Activated effector memory CD4-positive, alpha-beta T cell treated with Interleukin-2 at 50 U/mL for 16 hours (primary cell): ENCODE measurements at places on chromosomes 16 and 17.

GRCh38 chr16:1982991-1983543, 926 bp upstream of the GFER start:
- DNase-seq: no peak

DNA sequence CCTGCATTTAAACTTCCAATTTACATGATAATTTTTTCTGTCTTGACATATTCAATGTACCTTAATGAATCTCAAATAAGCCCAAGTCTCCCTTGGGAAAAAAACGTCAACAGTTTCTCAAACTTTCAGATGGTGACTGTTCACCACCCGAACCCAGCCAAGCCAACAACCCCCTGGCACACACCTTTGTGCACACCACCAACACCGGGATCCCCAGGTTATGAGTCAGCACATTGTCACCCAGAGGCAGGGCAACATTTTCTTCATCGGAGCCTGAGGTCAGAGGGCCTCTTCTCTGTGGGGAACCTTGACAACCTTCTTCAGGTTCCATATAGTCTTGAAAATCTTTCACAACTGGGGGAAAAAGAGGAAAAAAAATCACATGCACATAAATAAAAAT, 15.5 kb downstream of the DYNC1LI2 start:
- DNase-seq: no peak

DNA sequence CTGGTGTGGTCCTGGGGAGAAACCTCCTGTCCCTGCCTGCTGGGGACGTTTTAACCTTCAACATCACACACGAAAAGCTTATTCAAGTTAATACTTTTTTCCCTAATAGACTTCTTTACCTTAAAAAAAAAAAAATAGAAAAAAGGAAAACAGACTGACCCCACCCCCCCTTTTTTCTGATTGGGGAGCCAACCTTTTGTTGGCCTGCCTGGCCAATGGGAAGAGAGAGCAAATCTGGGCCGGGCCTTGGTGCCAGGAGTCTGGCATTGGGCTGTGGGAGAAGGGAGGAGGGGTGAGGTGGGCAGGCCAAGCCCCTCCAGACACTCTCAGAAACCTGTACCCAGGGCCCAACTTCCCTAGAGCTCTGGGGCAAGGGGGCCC, 3.0 kb downstream of the CBX8 start:
- no peak for DNase-seq

- DNase-seq: peak; percentile 75
Measured at GRCh38 chr16:30893744-30894539, at the start of gene BCL7C. TSS of gene BCL7C (minus strand) at chr16:30894077. CDS start at chr16:30893944, 133 bp downstream.

GRCh38 chr17:71821511-71821910, 299.3 kb upstream of the SOX9 start:
- no peak for DNase-seq

DNA sequence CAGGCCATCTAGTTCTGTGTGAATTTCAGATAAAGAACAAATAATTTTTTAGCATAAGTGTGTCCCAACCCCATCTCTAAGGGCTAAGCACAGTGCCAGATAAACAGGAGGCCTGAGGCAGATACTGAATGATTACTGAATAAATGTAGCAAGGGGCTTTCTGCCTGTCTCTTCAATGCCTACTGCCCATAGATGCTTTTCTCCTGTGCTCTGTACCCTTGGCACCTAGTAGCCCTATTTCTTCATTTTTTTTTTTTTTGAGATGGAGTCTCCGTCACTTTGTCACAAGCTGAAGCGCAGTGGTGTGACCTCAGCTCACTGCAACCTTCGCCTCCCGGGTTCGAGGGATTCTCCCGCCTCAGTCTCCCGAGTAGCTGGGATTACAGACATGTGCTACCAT, 25.3 kb downstream of the IGFBP4 start:
- DNase-seq: no peak

- no peak for DNase-seq
Measured at GRCh38 chr17:81825841-81826466, 7.1 kb downstream of the MCRIP1 start.

DNA sequence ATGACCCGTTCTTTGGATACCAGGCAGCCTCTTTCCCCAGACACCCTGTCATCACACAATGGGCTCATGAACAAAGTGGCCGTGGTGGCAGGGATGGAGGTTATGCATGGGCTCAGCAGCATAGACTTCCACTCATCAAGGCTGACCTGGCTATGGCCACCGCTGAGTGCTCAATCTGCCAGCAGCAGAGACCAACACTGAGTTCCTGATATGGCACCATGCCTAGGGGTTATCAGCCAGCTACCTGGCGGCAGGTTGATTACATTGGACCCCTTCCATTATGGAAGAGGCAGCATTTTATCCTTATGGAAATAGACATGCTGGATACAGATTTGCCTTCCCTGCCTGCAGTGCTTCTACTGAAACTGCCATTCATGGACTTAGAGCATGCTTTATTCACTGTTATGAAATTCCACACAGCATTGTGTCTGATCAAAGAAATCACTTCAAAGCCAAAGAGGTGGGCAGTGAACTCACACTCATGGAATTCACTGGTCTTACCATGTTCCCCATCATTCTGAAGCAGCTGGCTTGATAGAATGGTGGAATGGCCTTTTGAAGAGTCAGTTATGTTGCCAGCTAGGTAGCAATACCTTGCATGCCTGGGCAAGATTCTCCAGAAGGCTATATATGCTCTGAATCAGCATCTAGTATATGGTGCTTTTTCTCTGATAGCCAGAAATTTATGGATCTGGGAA, 160.6 kb downstream of the PRKCB start:
- DNase-seq: no peak

GRCh38 chr16:1900452-1900774, 17.8 kb downstream of the HS3ST6 start:
- no peak for DNase-seq

DNA sequence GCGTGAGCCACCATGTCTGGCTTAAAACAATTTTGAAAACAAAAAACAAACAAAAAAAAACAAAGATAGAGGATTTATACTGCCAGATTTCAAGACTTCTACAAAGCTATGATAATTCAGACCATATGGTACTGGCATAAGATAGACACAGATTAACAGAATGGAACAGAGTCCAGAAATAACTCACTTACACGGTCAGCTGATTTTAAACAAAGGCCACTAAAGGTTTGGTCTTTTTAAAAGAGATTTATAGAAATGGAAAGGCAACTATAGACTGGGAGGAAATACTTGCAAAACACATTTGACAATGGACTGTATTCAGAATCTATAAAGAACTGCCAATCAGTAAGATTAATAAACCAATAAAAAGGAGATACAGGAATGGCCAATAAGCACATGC, 48.6 kb upstream of the MNT start:
- DNase-seq: no peak

GRCh38 chr16:27242398-27242797, 26.2 kb downstream of the NSMCE1 start:
- no peak for DNase-seq

GRCh38 chr16:28317040-28317880, 24.9 kb downstream of the SBK1 start:
- DNase-seq: peak; percentile 54

DNA sequence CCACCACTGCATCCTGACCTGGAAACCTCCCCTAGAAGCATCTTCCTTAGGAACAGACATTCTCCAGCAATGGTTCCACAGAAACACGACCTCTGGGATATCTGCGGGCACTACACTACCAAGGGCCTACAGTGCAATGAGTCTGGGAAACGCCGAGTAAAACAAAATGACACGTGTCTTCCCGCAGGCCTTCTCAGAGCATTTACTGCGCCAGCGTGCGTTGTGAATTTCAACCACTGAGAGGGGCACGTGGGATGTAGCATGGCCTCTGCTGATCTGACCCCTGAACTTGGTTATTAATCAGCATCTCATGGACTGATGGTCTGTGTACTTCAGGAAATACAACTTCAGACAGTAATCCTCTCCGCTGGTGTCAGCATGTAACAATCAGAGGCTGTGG, 173.0 kb downstream of the C16orf95 start:
- DNase-seq: no peak

DNA sequence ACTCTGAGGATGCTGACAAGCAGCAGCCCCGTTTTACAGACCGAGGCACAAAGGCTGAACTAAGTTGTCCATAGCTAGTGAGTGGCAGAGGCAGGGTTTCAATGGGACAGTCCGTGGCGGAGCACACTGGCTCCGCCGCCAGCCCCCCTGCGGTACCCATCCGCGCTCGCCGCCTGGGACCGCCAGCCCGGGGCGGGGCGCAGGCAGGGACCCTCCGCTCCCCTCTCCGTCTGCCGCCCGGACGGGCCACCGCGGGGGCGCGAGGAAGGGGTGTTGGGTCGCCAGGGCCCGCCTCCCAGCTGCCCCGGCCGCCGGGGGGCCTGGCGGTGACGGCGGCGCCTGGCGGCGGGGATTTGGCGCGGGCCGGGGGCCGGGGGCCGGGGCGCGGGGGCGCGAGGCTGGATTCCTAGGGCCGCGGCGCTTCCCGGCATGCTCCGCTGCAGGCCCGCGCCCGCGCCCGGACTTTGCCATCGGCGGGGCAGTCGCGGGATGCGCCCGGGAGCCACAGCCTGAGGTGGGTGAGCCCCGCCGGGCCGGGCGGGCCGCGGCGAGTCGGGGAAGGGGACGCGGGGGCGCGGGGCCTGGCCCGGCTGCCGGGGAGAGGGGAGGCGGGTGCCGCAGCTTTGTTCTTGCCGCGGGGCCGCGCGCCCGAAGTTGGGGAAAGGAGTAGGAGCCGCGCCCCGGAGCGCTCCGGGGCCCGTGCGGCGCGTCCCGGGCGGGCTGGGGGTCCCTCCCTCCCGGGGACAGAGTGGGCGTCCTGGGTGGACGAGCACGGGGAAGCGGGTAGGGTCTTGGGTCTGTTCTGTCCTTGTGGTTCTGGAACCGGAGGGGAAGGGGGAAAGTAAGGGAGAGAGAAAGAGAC, at the start of gene TMEM98:
TSS of gene TMEM98 (plus strand) at position 430 of the 862 bp plus-strand sequence. CDS start 3,376 bp downstream, outside the sequence.
- DNase-seq: no peak

DNA sequence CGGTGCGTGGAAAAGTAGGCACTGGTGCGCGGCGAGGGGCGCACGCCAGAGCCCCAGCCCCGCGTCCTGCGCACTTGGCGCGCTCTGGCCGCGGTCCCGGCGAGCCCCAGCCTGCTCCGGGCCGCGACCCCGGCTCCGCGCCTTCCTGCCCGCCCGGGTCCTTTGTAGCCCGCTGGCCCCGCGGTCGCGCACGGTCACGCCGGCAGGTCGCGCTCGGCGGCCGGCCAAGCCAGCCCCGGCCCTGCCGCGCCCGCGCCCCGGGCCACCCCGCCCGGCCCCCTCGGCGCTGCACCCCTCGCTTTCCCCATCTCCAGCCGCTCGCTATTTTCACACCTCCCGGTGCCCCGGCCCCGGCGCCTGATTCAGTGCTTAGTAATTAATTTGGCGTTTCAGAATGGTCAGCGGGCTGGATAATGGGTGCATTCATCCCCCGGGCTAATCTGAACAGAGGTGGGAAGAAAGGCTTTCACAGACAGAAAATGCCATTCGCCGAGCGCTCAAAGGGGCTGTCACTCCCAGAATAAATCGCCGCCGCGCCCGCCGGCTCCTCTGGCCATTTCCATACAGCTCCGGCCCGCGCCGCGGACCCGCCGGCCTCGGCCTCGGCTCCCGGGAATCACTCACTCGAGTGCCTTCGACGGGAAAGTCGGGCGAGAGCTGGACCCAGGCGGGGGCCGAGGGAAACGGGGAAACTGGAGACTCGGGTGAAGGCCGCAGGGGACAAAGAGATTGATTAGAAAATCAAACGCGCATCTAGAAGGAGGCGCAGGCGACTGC, 17.8 kb upstream of the NTN1 start:
- DNase-seq: no peak

GRCh38 chr17:19306160-19307111, 56.1 kb downstream of the B9D1 start:
- DNase-seq: peak; percentile 2

DNA sequence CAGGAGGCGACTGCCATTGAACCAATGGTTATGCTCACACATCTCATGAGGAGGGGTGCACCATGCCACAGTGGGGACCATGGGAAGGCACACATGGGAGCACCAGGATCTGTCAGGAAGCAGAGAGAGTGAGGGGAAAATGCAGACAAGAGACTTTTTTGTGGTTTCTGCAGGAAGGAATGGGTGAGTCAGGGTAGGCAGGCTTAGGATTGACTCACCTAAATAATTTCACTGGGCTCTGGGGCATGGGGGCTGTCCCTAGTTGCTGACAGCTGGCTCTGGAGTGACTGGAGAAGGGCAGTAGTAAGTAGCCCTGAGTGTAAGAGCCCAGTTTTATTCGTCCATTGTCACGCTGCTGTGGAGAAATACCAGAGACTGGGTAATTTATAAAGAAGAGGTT, 202.4 kb downstream of the AXIN2 start:
- DNase-seq: no peak

DNA sequence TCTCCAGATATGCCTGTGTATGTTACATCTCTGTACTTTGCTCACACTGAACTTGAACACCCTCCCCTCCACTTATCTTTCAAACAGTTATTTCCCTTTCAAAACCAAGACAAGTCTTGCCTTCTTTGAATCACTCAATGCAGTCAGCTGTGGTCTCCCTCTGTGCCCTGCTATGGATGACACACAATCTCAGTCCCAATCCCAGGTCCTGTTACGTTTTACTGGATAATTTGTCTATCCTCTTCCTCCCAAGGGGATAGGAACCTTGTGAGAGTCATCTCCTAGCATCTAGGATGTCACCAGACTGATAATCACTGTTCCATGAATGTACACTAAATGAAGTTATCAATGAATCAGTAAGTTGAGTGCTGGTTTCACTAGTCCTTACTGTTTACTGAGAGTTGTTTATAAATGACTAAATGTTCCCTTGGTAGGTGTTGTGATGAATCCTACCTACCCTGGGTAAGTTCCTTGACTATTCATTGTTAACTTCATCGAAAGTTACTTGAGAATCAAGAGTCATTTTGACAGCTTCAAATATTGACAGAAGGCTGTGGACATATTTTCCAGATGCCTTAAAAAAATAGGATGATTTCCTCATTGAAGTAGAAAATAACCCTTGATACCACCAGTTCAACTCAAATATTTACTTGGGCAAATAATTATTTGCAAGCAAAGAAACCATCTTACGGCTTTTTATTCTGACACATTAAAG, 244.9 kb downstream of the PRKCA start:
- DNase-seq: no peak

DNA sequence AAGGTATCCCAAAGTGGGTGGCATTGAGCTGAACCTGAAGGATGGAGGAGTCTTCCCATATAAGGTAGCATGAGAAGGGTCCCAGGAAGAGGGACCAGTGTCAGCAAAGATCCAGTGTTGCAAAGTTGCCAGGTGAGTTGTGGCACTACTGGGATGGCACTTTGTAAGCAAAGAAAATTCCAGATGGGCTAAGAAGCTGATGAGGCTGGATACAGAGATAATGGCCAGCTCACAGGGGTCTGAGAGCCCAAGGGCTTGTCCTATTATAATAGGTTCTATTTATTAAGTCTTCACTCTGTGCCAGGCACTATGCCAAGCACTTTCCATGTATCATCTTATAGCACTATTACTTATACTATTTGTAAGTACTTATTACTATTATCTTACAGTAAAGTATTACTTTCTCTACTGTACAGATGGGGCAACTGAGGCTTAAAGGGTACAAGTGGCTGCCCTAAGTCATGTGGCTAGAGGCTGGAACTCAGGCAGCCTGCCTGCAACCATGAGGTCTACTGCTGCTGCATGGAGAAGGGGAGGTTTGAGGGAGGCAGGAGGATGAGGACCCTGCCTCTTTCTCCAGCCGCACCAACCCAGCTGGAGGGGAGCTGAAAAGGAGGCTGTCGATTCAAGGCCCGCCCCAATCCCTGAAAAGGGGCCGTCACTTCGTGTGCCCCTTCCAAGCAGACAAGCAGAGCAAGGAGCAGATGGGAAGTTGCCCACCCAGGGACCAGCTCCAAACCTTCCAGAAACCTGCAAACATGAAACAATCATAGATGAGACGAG, 86.5 kb downstream of the C16orf78 start:
- DNase-seq: no peak
